ENCODE measurements at places on chromosomes 1 and 21.

DNA sequence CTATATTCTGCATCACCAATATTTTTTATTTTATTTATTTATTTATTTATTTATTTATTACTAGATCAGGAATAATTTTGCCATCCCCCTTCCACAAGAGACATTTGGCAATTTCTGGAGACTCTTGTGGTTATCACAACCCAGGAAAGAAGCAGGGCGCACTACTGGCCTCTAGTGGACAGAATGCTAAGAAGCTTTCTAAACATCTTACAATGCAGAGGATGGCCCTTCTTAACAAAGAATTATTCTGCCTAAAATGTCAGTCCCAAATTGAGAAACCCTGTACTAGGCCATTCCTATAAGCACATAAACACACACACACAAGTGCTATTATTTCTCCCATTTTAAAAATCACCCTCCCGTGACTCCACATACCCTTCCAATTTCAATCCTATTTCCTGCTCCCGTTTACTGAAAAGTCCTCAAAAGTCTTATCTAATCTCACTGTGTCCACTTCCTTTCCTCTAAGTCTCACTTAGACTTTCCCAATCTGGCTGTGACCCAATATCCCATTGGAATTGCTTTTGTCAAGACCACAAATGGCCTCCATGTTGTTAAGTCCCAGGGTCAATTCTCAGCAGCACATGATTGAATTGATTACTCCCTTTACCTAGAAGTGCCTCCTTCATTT lies 43.7 kb upstream of the RNF11 start:
- peak; percentile 72 for DNase-seq

DNA sequence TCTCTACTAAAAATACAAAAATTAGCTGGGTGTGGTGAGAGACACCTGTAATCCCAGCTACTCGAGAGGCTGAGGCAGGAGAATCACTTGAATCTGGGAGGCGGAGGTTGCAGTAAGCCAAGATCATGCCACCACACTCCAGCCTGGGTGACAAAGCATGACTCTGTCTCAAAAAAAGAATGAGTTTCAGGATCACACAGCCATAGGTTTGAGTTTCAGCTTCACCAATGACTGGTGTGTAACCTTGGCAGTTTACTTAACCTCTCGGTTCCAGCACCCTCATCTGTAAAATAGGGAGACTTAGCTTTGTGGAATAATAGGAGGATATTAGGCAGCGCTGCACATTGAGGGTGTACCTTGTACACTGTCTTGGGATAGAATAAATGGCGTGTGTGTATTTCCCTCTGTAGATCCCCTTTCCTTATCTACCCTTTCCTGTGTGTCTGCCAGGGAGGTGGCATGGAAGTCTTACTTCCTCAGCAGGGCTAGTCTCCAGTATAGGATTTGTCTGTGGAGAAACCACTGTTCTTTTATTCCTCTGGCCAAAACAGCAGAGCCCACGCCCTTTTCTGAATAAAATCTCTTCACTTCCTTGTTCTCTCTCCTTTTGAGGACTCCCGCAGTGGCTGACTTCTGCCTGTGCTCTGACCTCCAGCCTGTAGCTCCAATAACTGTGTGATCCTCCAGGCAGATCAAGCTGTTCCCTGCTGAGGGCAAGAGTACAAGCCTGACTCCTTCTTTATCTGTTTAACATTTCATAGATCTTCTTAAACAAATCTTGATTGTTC lies 90.4 kb downstream of the HHAT start:
- DNase-seq: no peak

DNA sequence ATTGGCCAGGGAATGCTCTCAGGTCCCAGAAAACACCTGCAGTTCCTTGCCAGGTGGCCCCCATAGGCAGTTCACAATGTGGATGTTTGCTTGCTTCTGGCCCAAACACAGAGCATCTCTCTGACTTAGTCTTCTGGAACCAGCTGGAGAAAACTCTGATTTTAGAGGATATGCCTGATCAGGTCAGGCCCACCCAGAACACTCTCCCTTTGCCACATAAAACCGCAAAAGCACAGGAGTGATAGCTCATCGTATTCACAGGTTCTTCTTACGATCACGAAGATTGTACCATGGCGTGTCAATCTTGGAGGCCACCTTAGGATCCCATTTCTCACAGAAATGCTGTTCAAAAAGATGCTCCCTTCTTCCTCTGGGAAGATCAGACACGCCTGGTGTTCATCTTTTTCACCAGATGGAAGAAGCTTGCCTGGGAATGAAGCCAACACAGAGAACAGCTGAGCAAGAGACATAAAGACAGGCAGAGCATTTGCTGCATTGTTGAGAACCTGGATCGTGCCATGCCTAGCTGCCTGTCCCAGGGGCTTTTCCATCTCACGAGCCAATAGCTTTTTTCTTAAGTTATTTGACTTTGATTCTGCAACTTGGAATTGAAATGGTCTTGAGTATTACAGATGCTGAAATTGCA lies 11.6 kb upstream of the CD247 start:
- no peak for DNase-seq

DNA sequence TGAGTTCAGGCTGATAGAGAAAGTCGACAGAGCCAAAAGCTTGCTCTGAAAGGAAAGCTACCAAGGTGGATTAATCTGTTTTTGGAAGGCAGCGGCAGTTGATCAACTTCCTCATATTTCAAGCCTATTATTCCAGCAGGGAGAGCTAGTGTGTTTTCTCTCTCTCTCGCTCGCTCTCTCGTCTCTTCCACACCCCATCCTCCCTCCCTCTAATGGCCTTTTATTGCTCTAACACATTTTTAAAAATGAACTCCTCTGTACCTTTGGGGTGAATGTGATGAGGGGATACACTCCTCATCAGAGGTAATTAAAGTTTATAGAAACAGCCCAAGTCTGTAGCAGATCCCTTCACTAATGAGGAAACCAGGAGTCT lies 126.4 kb downstream of the CLIC6 start:
- no peak for DNase-seq

DNA sequence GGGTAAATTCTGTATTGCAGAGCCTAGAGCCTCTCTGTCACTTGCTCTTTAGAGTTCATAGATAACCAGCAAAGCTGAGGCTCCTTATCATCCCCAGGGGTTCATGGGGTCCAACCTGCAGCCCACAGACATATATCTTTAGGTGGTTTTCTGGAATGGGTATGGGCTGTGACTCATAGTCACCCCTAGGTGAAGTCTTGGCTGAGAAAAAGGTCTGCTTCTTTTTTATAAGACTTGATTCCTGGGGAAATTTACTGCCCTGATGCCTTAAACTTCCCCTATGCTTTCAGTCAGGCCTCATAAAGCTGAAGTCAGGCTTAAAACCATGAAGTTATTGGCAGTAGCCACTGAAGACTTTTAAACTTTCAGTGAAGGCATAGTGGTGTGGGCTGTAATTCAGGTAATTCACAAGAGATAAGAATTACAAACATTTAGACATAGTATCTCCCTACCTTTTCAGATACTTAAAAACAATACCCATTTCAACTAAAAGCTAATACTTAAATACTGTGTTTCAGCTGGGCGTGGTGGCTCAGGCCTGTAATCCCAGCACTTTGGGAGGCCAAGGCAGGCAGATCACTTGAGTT lies 46.8 kb downstream of the MACO1 start:
- DNase-seq: no peak

GRCh38 chr1:241074507-241074906 lies 282.5 kb downstream of the RGS7 start:
- DNase-seq: no peak

DNA sequence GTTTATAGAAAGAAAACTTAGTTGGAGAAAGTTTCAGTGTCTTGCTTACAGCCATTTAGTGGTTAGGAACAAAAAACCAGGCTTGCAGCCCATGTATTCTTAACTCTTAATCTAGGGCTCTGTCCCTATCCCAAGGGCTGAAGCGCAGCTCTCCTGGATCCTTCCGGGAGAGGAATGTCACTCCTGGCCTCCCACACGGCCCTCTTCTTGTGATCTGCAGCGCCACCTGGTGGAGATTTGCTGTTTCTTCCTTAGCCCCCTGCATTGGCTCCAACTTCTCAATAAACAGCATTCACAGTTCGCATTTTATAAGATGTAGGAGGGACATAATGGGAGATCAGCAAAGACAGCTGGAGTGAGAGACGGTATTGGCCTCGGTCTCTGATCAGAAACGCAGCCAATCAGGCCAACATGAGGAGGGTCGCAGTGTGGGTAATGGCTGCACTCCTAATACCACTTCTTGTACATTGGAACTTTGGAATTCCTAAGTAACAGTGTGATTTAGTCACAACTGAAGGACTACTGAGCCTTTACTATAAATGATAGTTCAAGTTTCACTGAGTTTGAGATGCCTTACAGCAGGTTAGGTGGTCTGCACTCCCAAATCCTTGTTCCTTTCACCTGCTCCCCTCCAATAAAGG lies 283.4 kb downstream of the ASTN1 start:
- peak; percentile 72 for DNase-seq

GRCh38 chr21:24628046-24628445 lies 979.2 kb downstream of the MRPL39 start:
- DNase-seq: no peak

GRCh38 chr1:46446646-46447498 lies 42.8 kb upstream of the DMBX1 start:
- DNase-seq: peak; percentile 87

- DNase-seq: no peak
These were observed 504.7 kb downstream of the NUF2 start for GRCh38 chr1:163826500-163826899.

DNA sequence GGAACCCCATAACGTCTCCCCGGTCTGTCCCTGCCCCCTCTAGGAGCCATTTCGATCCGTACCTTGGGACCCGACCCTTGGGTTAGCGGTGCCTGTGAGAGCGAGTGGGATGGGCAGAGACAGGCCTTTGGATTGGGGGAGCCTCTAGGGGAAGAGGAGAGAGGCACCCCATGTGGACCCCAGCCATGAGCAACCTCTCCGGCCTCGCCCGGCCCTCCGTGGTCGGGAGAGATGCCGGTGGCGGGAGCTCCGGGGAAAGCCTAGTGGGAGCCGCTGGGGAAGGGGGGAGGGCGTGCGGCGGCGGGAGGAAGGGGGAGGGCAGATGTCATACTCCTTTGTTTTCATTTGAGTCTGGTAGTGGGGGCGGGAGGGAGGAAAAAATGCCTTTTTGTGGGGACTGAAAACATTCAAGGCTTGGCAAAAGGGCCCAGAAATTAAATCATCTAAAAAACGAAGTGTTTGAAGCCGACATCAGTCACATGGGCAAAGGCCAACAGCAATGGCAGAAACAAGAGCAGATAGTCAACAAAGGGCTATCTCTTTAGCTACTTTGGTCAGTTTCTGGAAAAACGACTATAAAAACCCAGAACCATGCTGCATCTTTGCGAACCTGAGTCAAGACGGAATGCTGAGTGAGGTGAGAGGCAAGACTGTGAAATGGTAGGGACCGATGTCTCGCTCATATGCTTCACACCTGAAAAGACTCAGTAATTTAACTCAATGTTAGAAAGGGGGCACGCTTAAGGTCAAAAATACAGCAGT lies 758 bp downstream of the PTBP2 start:
- peak; percentile 63 for DNase-seq

GRCh38 chr1:159826441-159827101 lies at the start of gene SLAMF8:
Gene SLAMF8, plus strand, starts transcription at chr1:159826873. Its CDS starts 26 bp downstream, at chr1:159826899.
- peak; percentile 25 for DNase-seq

GRCh38 chr1:83905315-83905907 lies 93.5 kb downstream of the TTLL7 start:
- DNase-seq: no peak

- no peak for DNase-seq
These were observed 272.6 kb upstream of the FMN2 start for GRCh38 chr1:239819096-239819495.

DNA sequence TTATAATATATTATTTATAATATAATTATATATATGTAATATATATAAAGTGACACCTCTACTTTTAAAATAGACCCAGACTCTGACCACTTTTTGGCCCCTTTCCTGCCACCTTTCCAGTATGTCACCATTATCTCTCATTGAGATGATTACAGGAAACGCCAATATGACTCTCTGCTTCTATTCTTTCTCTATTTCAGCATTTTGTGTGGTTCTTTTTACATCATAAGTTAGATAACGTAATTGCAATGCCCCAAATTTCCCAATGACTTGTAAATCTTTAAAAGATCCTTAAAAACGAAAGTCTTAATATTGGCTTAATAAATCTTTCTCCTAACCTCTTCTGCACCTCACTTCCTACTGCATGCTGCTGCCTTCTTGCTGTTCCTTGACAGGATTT lies 8.1 kb upstream of the GBP5 start:
- DNase-seq: no peak

DNA sequence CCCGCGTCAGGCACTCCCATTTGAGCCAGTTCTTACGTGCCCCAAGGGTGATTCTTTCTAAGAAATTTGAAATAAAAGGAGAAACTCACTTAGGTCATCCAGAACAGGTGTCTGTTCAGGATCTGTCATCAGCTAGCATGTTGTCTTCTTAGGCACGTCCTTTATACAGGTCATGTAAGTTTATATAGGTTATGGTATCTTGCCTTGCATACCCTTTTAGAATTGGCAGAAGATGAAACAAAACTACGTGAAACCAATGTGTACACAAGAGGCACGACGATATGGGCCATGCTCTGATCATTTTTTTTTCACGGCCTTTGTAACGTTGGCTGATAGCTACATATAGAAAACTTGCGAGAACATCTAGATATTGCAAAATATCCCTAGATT lies 579 bp upstream of the GTF2B start:
- no peak for DNase-seq
